ENCODE measurements at places on chromosomes 12 and 14.
A peak's percentile ranks its signal among the peaks of the same experiment; 100 is the strongest.

DNA sequence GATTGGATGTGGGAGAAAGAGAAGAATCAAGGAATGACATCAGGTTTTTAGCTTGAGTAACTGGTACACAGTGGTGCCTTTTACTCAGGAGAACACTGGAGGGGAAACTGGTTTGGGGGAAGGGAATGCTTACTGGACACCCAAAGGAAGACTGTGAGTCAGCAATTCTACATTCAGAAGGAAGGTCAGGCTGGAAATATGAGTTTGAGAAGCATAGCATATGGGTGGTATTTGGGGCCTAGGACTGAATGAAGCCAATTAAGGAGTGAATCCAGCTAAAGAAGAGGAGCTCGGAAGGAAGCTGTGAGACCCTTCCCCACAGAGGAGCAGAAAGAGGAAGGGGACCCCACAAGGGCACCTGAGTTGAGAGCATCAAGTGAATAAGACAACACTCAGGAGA lies 35.4 kb downstream of the DMAC2L start:
- DNase-seq, result no peak

GRCh38 chr12:94037444-94037843 lies 110.9 kb upstream of the PLXNC1 start:
- no peak for DNase-seq

DNA sequence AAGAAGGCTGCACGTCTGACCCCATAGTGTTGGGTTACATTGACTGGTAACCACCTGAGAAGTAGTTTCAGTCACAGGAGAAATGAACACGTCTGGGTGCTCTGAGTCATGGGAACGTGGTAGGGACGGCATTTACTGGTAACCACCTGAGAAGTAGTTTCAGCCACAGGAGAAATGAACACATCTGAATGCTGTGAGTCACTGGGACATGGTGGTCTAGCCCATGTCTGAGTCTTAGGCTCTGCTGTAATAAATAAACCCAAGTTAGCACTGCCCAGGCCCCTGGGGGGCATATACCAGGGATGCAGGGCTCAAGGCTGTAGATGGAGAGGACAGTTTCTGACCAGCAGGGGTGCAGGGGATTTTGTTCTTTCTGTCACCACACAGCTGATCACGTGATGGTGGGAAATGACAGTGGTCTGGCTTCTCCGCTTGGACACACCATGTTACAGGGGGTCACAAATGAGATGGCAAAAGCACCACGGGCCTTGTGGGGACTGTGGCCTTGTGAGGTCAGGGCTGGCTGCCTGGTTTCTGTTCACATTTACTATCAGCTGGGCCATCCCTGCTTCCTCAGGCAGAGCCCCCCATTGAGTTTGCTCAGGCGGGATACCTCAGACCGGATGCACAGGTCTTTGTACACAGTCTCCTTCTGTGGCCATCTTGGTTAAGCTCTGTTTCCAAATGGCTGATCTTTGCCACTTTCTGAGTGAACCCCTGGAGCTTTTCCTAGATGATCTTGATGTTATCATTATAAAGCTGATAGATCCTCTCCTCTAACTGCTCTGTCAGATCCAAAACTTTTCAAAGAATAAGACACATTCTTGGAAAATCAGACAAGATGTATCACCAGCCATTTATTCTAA lies 9.8 kb upstream of the C12orf42 start:
- no peak for DNase-seq

DNA sequence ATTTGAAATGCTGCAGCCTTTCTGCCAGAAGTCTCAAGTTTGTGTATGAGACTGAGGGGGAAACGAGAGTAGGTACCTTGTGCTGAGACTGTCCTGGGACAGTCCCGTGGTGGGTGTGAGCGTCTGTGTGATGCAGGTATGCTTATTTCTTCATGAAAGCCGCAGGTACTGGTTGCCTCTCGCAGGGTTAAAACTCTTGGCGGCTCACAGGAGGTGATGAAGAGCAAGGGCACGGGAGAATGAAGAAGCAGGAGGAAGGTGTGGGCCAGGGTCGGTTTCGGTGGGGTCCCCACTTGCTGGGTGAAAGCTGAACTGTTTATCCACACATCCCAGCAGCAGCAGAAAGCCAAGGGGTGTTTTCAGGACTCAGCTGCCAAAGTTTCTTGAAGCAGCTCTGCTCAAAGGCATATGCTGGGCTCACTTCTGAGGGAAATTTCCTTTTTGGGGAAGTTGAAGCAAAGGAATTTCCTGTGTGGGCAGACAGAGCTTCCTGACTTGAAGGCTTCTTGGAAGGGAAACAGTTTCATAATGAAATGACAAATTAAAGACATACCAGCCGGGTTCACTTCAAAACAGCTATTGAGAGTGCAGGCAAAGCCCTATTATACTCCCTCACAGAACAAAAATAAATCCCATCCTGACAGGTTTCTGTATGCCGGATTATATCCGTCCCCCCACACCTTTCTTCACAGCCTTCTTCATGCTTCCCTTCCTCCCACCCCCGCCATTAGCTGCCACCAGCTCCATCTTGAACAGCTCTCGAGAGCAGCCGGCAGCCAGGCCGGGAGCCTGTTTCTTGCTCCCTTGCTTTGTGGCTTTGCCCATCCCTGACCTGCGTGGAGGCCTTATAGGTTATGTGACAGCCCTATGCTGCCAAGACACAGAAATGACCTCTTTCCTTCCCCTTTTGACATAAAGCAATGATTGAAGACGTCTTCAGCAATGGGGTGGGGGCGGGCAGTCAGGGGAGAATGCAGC lies 116.6 kb downstream of the ETV6 start:
- DNase-seq, result peak; percentile 46

DNA sequence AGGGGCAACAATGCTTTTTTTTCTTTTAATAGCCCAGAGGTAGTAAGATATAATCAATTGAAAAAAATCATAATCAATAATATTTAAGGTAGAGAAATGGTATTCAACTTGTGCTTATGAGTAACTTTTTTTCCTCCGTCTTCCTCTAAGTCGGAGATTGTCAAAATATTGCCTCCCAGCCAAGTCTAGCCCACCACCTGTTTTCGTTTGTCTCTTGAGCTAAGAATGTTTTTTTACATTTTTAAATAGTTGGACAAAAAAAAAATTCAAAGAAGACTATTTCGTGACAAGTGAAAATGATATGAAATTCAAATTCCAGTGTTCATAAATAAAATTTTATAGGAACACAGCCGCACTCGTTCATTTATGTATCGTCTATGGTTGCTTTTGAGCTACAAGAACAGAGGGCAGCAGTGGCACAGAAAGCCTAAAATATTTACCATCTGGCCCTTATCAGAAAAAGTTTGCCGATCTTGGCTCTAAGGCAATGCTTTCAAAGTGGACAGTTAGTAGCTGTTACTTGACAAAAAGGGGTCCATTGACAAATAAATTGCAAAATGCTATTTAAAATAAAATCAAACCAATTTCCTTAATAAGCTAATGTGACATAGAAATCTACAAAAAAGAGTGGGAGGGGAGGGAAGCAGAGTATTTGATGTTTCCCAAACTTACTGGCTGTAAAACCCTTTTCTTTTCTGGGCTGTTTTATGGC lies 40.8 kb upstream of the MAX start:
- DNase-seq, result no peak

- no peak for DNase-seq
These were observed 953 bp downstream of the MAPK1IP1L start for GRCh38 chr14:55052269-55052930.

DNA sequence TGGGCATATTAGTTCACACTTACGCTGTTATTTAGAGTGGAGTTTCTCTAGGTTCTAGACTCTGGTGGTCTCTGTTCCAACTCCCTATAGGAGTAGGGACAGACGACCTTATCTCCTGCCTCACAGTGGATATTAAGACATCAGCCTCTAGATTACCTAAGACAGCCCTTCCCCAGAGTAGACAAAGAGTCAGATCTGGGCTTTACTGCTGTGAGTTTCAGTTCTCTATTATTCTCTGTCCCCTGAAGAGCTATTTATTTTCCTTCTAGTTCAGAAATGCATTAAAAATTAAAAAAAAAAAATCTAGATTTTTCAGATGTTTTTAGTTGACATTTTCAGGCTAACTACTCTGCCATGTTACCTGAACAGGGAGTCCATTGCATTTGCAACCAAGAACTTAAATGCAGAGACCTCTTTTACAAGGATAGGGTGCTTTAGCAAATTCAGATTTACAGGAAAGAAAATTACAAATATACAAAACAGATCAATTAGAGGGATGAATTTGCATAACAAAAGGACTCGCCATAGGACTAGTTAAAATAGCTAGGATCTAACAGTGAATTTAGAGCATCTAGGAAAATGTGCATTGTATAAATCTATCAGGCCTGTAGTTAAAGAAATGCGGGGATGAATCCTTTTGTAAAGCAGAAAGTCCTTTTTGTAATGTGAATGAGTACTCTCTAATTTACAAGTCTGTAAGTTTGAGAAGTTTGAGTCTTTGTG lies 381.4 kb downstream of the APAF1 start:
- DNase-seq, result no peak

DNA sequence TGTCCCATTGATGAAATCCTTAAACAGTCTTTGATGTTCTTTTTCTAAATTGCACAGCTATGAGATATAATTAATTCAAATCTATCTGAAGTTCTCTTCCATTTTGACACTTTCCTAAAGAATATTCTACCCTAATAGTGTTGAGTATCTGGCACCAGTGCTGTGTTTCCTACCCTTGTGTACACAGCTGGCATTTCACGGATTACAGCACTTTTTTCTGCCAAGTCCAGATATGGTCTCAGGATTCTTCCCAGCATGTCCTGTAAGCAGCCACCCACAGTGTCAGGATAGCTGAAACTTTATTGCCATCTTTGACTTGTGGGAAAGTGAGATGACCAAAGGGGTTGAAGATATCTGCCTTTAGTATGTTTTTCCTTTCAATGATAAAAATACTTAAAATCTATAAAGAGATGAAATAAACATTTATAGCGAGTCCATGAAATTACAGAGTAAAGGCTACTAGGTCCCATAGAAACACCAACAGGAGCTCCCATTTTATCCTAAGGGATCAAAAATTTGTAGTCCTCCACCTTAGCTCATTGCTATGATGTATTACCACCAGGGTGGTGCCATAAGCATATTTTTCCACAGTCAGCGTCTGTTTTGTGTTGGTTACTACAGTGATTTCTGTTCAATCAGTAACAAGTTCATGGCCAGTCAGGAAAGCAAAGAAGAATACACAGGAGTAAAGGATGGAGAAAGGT lies 96.7 kb downstream of the TRHDE start:
- DNase-seq, result no peak

DNA sequence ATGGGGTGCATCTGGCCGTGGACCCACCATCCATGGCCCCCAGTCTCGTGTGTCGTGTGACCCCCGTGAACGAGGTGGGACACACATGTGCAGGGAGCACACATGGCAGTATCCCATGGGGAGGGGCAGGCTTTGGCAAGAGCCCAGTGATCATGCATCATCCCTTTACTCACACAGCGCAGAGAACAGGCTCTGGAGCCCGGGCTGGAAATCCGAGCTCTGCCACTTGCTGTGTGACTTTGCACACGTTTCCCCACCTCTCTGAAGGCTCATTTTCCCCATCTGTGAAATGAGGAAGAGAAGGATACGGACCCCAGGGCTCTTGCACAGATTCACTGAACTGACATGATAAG lies 119.9 kb downstream of the PHETA1 start:
- no peak for DNase-seq

Data from AG04450 (cell line).